ENCODE measurements at places on chromosomes 3 and 15.

GRCh38 chr3:116280130-116280740, 165.1 kb downstream of the LSAMP start:
- no peak for DNase-seq

- no peak for DNase-seq
Measured at GRCh38 chr3:150049317-150049716, 78.6 kb upstream of the PFN2 start.

DNA sequence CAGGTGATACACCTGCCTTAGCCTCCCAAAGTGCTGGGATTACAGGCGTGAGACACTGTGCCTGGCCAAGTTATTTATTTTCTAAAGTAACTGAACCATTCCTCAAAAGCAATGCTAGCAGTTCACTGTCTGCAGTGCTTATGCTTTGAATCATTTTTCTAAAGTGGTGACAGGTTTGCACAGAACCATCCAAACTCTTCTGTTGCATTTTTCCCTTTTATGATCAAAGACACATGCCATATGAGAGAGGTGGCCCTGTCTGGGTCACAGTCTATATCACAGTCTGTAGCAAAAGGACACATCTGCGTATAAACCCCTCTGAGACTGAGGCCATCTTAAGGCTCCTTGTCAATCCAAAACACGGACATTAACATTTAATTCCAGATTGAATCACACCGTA, 17.2 kb downstream of the CDCP1 start:
- DNase-seq, result no peak

- no peak for DNase-seq
Measured at GRCh38 chr3:175585898-175586297, 726.8 kb downstream of the NAALADL2 start.

DNA sequence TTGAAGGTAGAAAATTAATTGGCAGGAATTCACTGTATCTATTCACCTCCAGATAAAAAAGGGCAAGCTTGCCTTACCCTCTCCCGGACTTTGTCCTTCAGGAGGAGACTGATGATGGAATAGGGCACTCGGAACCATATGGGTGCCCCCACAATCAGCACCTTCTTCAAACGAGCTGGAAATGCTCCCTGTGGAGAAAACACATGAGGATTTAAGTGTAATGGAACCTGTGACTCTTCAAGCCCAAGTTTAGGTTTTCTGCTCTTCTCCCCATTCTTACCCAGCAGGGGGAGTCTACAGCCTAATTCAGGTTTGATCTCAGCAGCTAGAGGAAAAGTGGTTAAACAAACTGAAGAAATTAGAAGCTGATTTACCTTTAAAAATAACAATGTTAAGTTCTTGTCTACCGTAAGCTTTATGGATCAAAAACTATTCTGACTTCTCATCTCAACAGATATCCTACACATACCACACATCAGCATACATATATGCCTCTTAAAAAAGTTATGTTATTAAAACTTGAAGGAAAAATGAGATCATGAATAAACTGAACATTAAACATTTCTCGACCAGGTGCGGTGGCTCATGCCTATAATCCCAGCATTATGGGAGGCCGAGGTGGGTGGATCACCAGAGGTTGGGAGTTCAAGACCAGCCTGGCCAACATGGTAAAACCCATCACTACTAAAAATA, 57.5 kb upstream of the SIN3A start:
- peak; percentile 40 for DNase-seq

GRCh38 chr15:40097968-40098476, 10.7 kb downstream of the BMF start:
- no peak for DNase-seq

- DNase-seq, result peak; percentile 67
Measured at GRCh38 chr15:82803793-82804574, 1.9 kb downstream of the FSD2 start.

GRCh38 chr3:172089250-172089649, 49.9 kb downstream of the FNDC3B start:
- DNase-seq, result no peak

GRCh38 chr3:104988496-104988895, 378.2 kb upstream of the ALCAM start:
- no peak for DNase-seq

DNA sequence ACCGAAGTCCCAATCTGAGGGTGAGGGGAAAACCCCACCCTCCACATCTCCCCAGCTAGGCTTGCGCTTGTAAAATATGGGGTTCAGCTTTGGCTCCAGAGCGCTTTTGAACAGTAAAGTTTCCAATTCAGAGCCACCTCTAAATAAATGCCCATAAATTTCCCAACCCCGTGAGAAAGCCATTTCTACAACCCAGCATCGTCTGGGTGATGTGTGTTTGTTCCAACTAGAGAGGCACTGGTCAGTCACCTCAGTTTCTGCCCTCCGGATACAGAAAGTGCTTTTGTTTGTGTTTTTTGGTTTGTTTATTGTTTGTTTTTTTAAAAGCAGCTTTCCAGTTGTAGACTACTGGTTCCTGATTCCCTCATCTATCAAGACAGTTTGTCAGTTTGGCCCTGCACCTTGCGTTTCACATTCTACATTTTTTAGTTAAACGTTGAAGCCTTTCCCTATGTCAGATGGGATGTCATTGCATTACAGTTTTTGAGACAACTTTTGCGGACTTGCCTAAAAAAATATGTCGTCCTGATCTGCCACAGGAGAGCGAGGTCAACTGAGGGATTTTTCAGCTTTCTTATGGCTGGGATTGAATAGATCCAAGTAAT, 15.0 kb upstream of the SOX2 start:
- DNase-seq, result no peak

DNA sequence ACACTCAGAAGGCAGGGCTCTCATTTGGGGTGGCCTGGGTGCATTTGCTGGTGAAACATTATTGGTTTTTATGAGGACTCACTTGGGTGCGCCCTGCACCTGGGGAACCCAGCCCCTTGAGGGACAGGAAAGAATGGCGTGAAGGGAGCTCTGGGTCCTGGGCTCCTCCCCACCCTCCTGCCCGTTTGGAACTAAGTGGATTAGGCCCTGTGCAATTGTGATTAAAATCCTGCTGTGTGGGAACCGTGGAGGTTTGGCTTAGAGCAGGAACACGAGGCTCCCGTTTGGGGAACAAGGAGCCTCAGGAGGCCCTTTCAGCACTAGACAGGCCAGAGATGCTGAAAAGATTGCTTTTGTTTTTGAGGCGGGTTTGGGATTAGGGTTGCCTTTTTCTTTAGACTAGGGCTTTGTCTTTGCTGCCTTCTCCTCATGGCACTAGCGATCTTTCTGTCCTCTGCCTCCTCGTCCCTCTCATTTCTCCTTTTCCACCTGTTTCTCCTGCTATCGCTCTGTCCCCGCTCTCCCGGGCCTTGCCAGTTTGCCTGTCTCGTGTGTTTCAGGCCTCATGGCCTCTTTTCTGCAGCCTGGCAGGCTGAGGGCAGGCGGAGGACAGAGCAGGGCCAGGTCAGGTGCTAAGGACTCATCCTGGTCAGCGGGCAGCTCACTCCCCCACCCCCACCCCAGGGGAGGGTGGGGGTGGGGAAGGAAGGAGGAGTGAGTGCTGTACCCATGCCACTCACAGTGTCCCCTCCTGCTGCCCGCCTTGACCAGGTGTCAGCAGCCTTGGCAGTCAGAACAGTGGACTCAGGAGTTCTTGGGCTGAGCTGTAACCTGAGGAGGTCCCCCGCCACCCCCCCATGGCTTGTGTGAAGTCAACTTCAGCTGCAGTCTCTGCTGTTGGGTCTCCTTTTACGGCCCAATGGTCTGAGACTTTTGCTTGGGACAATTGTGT, 8.6 kb downstream of the MAPKAPK3 start:
- no peak for DNase-seq

GRCh38 chr3:190558316-190558715, 44.4 kb downstream of the IL1RAP start:
- no peak for DNase-seq
